ENCODE measurements at places on chromosomes 2 and 18.

DNA sequence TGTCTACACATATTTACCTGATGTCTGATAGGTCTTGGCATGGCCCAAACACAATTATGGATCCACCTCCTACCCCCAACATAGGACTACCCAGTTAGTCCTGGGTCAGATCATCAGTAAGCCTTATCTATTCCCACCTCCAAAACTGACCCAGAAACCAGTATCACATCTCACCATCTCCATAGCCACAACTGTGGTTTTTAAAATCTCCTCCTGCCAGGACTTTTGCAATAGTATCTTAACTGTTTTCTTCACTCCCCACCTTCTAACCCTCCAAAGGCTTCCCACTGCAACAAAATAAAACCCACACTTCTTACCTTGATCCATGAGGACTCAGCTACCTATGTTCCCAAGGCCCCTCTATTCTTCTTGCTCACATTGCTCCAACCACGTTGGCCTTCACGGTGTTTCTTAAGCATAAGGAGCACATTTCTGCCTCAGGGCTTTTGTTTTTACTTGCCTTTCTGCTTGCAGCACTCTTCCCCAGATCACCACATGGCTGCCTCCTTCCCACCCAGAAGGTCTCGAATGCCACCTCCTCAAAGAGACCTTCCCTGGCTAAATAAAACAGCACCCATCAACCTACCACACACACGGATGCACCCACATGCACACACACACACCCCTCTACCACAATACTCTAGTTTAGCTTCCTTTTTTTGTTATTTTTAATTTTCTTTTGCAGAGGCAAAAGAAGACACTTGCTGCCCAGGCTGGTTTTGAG, 125.9 kb upstream of the SLC1A4 start:
- DNase-seq, result no peak

- DNase-seq, result peak; percentile 69
Observed at GRCh38 chr2:76197842-76198448, 487.2 kb upstream of the GCFC2 start.

- peak; percentile 14 for DNase-seq
Observed at GRCh38 chr2:25328152-25329085, 13.3 kb downstream of the DNMT3A start.

DNA sequence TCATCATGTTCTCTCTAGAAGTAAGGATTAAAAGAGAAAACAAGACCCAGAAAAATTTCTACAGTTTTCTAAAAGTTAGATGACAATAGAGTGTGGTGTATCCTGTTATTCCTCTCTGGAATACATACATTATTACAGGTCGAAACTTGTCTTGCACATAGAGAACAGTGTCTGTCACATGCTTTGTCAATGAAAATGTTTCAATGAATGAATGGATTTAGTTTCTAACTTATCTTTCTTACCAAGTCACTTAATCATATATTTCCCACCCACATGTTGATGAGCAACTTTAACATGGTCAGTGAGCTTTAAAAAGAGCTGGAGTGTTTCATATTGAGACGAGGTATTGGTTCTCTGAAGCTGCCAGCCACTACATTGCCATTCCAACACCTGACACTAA, 4.3 kb downstream of the DSG4 start:
- DNase-seq, result no peak

DNA sequence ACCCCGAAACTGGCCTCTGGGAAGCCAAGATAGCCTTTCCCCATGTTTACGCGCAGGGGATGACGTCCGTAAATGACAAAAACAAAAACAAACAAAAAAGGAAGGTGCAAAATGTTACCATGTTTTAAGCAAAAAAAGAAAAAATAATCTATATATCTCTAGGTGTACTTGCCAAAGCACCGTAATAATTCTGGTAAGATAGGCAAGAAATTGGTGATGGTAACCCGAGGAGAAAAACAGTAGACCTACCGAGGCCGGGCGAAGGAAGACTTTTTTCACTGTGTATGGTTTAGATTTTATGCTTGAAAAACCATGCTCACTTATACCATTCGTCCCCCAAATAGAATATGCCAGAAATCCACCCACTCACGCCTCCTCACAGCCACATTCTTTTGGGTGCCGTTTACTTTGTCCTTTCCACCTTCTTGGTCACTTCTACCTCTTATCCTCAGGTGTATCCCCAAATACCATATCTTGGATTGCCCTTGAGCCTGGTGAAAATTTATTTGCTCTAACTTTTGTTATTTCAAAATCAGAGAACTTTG, 8.0 kb downstream of the GATA6 start:
- no peak for DNase-seq

DNA sequence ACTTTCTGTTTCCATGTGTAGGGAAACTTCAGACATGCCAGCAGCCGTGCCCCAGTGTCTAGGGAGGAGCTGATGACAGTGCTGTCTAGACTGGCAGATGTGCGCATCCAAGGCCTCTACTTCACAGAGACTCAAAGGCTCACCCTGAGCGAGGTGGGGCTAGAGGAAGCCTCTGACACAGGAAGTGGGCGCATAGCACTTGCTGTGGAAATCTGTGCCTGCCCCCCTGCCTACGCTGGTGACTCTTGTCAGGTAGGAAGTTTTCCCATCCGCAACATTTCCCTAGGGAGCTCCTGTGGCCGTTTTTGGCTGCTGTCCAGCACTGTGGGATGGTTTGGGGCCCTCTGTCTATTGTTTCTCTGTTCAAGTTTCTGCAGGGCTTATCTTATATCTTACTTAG, 143.1 kb upstream of the TTC39C start:
- no peak for DNase-seq

DNA sequence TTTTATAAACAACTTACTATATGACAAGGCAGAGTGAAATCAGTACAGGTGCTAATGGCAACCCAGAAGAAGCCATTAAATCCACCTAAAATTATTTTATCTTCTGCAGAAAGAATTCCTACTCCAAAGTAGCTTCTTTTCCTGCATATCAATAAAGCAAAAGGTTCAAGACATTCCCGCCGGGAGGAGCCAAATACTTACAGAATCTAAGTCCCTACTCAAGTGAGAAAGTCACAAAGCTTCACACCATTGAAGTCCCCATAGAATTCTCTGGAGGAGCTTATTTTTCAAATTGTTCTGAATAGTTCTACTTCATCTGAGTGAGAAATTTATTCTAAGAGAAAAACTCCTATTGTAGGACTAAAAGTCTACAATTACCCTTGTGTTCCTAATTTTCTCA, 233.7 kb upstream of the HNRNPA3 start:
- DNase-seq, result no peak

GRCh38 chr2:199922856-199923255, 11.8 kb downstream of the C2orf69 start:
- no peak for DNase-seq

GRCh38 chr2:218819093-218819492, 12.5 kb downstream of the PRKAG3 start:
- no peak for DNase-seq

DNA sequence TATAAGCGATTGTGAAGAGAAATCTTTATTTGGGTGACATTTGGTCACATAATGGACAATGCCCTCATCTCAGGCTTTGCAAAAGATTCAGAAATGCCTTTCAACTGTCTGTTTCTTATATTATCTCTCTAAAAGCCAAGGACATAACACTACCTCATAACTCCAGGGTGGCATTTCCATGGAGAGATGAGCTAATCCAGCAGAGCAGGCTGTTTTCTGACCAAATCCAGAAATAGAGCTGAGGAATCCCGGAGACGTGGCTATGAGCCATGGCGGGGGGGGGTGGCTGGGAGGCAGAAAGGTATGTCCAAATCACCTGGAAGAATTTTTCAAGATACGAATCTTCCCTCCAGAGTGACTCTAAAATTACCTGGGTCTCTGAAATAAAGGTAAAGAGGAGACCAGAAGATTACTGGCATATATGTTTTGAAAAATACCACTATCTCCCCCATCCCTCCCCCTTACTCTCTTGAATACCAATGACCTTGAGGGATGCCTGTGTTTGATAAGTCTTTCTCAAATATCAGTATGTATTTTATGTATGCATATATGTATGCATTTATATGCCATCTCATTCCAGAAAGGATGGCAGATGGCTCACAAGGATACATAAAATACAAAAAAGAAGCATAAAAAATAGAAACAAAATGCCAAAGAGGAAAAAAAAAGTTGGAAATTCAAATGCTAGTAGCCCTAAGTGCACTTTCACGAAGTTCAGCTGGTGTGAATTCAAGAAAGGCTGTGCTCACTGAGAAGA, 296.0 kb upstream of the MGAT5 start:
- DNase-seq, result no peak

DNA sequence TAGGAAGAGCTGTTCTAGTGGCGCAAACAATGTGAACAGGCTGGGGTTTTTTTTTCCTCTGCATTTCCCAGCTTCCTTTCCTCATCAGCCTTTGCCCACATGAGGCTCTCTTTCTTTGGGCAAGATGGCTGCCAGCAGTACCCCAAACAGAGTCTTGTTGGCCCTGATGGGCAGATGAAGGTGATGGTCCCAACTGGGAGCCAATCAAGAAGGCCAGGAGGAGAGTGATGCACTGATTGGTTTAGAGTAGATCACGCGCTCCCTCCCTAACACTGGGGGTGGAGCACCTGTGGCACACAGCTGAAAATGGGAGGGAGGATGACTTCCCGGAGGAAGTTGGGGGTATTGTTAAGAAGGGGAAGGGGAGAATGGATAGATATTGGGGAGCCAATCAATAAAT, 96.3 kb upstream of the FZD7 start:
- no peak for DNase-seq

- DNase-seq, result no peak
Observed at GRCh38 chr18:23213200-23213599, 77.9 kb downstream of the CABLES1 start.

DNA sequence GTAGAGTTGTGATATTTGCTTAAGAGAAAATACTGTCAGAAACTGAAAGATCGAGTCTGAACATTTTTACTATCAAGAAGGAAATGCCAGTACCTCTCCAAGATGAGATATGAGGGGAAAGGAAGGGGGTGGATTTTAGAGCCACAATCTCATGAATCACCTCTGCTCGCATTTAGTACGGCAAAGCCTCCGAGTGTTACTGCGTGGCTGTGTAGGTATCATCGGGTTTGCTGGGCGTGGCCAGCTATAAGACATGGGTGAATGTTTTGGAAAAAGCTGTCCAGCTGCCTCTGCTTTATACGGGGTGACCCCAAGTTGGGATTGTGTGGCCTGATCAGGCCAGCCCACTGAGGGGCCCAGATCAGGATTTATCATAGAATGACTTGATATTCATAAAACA, 826.4 kb downstream of the SOCS6 start:
- no peak for DNase-seq

- DNase-seq, result no peak
Observed at GRCh38 chr2:99398303-99398702, 61.1 kb downstream of the EIF5B start.

DNA sequence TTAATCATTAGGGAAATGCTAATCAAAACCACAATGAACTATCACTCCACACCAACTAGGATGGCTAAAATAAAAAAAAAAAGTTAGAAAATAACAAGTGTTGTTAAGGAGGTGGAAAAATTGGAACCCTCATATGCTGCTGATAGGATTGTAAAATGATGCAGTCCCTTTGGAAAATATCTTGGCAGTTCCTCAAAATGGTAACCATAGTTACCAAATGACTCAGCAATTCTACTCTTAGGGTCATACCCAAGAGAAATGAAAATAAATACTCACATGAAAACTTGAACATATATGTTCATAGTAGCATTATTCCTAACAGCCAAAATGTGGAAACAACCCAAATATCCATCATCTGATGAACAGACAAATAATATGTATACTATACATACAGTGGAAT, 15.7 kb upstream of the ACVR2A start:
- no peak for DNase-seq

DNA sequence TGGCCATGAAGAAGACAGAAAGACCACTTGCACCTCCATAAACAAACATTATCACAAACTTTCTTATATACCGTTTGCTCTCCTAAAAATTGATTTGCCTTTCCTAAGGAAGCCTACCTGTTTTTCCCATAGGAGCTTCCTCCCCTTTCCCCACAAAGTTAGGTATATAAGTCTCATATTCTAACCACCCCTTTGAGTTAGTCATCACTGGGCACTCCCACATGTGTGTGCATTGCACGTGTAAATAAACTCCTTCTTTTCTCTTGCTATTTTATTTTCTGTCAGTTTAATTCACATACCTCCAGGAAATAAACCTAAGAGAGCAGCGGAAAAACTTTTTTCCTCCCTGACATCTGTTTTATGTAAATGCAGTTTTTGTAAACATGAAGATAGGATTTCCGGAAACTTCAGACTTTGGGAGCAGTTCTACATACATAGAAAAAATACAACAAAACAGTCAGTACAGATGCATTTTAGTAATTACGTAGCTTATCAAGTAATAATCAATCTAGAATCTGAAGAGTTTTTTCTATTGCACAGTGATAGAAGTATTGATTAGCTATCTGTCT, 46.6 kb downstream of the PLCL1 start:
- DNase-seq, result no peak

- DNase-seq, result no peak
Observed at GRCh38 chr2:67625178-67625577, 228.0 kb downstream of the ETAA1 start.

GRCh38 chr2:11097854-11098387, 57.3 kb upstream of the SLC66A3 start:
- DNase-seq, result no peak

DNA sequence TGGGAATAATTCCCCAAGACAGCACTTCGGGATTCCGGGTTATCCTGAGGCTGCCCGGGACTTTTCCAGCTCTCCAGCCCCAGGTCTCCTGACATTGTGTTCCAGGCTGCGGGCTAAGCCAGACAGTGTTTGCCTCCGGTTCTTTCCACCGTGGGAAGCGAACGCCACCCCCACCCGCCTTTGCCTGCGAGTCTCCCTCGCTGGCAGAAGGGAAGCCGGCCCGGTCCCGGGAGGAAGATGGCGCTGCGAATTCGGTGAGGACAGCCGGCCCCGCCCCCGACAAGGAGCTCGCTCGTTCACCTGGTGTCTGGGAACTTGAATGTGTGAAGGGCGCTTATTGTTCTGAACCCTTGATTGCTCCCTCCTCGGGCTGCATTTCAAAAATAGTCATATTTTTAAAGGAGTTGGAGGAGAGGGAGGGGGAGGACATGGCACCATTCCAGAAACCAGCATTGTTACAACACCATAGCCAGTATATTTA, 2.9 kb downstream of the LRATD1 start:
- peak; percentile 95 for DNase-seq

DNA sequence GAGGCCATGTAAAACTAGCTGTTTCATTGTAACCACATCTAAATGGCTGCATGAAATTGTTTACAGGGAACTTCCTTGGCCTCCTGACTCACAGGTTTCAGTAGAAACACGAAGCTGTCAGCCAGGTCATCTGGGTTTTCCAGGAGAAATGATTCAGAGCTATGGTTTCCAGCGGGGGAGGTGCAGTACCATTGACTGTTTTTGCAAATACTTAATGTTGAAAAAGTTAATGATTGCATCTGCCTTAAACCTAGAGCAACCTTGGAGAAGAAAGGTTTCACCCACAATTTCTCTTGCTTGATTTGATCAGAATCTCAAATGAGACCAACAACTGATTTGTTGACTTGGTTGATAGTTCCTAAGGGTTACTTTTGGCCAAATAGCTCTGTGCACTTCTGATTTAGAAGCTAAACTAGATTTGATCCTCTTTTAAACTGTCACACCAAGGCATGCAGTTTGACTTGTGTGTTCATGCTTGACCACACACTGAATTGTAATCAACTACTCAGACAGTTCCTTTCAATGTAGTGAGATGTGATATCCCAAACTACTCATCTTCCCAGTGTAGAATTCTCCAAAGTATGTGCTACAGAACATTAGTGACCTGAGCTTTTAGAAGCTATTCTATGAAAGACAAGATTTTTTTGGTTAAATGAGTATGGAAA, 193.5 kb upstream of the CHST9 start:
- no peak for DNase-seq

- DNase-seq, result no peak
Observed at GRCh38 chr2:114025030-114025429, 135.1 kb downstream of the ACTR3 start.

Measured in head of caudate nucleus (tissue), 42 donors.